GM13977 (cell line): ENCODE measurements at places on chromosomes 3 and 15.

DNA sequence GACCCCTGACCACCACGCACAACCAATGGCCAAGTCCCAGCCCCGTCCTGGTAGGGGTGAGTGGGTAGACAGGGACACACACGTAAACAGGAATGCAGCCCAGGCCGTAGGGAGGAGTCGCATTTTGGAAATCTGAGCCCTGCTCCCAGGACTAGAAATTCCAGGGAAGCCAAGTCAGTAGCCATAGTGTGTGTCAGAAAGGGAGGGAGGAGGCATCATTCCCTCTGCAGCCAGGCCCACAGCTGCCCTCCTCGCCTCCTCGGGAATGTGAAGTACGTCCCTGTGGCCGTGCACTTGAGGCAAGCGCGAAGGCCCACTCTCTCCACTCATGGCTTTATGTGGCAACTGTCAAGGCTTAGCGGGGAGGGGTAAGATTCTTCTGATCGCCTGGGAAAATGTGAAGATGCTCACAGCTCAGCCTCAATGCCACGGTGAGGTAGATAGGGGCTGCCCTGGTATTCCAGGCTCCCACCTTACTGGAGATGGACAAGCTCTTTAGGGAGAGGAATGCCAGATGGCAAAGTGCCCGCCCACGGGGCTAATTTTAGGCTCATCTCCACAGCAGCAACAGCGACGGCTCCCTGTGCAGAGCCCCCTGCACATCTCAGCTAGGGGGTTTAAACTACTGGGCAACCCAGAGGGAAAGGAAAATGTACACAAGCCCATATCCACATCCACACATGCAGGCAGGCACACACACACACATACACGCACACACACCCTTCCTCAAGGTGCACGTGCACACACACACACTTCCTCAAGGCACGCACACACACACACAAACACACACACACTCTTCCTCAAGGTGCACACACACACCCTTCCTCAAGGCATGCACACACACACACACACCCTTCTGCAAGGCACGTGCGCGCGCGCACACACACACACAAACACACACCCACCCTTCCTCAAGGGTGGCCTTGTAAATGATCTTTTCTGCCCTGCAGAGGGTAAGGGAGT is 65.5 kb downstream of the ADCY5 start:
- no peak for DNase-seq

- DNase-seq, result no peak
Measured at GRCh38 chr3:16179771-16180736, 5.6 kb downstream of the GALNT15 start.

- no peak for DNase-seq
Measured at GRCh38 chr3:120801484-120801883, 58.9 kb downstream of the GTF2E1 start.

- DNase-seq, result no peak
Measured at GRCh38 chr3:161296814-161297213, 74.5 kb downstream of the SPTSSB start.
